ENCODE measurements at places on chromosomes 11 and 22.

DNA sequence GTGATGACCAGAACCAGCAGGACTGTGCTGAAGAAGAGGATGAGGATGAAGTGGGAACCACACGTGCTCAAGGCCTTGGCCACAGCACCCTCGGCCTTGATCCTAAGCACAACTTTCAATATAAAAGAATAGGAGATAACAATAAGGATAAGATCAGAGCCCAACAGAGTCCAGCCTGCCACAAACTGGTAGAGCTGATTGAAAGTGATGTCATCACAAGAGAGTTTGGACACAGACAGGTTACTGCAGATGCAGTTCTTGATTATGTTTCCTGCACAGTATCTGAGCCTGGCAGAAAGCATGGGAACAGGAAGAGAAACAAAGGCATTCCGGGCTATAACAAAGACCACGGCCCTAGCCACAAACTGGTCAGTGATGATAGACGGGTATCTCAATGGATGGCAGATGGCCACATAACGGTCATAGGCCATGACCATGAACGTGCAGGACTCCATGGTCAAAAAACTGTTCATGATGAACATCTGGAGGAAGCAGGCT, 4.5 kb downstream of the OR56A4 start:
- no peak for DNase-seq

DNA sequence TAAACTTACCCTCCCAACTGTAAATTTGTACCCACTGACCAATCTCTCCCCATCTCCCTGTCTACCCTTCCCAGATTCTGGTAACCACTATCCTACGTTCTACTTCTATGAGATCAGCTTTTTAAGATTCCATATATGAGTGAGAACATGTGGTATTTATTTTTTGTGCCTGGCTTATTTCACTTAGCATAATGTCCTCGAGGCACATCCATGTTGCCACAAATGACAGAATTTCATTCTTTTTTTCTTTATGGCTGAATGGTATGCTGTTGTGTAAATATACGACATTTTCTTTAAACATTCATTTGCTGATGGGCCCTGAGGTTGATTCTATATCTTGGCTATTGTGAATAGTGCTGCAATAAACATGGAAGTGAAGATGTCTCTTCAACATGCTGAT, 74.7 kb upstream of the RRM1 start:
- no peak for DNase-seq

DNA sequence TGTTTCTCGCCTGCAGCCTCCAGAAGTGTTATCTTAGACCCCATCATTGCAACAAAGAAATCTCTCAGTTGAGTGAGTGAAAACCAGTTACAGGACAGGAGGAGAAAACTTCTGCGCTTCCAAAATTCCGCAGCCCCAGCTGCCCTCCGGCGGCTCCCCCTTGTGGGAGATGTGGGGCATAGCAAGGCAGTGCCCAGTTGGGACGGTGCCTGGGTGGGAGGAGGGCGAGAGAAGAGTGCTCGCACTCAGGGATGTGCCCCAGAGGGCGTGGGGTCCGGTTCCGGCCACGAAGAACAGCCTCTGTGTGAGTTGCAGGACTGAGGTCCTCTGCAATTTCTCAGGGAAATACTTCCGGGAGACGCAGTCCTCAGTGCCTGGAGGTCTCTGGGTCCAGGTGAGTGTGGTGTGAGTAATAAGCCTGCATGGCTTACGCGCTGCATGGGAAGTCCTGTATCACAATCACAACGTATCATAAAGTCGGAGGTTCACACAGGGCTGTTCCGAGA, 87.0 kb upstream of the BLID start:
- DNase-seq = peak; percentile 73

- no peak for DNase-seq
These were observed 76.8 kb upstream of the CCND1 start for GRCh38 chr11:69563946-69564775.

GRCh38 chr11:3009481-3009880, 17.4 kb upstream of the NAP1L4 start:
- no peak for DNase-seq

- DNase-seq = no peak
These were observed 514.2 kb downstream of the NTM start for GRCh38 chr11:131884461-131885073.

All from MG63 (cell line).